Activated CD4-positive, alpha-beta T cell treated with anti-CD3 and anti-CD28 coated beads, Interleukin-2, amount 10 ng/mL, durations not matched to agents 7 days and 5 days (primary cell): ENCODE measurements at places on chromosomes 16 and 17.

DNA sequence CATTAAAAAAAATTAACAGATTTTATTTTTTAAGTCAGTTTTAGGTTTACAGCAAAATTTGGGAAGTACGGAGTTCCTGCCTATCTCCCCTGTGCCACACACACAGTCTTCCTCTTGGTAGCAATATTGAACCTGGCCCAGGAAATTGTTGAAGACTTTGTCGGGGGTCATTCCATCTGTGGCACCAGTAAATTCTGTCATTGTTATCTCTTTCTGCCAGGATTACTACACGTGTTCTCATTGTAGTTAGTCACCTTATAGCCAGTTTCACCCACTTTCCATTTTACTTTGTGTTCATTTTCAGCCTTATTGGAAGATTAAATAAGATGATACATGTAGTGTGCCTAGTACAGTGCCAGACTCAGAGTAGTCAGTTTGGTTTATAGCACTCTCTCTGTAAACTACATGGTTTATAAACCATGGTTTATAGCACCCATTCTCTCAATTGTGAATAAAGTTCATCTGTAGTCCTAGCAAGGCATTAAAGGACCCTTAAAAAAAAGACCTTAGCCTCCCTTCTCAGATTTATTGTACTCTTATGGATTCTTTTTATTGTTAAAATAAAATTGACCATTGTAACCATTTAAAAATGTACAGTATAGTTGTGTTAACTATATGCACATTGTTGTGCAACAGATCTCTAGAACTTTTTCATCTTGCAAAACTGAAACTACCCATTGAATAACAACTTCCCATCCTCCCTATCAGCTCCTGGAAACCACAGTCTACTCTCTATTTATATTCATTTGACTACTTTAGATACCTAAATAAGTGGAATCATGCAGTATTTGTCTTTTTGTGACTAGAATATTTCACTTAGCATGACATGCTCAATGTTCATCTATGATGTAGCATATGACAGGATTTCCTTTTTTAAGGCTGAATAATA is 36.1 kb downstream of the NLK start:
- no peak for DNase-seq

GRCh38 chr17:17066021-17066420 is 23.8 kb downstream of the MPRIP start:
- no peak for DNase-seq

- DNase-seq, result no peak
These were observed 41.3 kb downstream of the GAS7 start for GRCh38 chr17:10156948-10157607.

- DNase-seq, result no peak
These were observed 4.3 kb downstream of the CNP start for GRCh38 chr17:41970901-41971331.

DNA sequence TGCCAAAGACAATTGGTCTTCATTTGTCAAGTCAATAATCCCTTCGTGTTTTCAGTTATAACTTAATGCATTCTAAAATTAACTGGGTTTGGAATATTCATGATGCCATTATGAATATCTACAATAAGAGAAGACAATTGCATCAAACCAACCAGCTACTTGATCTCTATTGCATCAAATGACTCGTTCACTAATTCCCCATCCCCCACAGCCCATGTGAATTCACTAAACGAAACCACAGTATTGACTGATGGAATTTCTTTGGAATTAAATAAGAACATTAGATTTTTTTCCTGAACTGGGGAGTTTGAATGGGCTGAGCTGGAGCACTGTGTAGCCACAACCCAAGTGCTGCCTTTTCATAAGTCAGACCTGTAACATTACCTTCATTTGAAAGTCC is 65.3 kb downstream of the HS3ST3B1 start:
- DNase-seq, result no peak

- DNase-seq, result no peak
These were observed 33.1 kb downstream of the CHCT1 start for GRCh38 chr17:60455378-60455777.

DNA sequence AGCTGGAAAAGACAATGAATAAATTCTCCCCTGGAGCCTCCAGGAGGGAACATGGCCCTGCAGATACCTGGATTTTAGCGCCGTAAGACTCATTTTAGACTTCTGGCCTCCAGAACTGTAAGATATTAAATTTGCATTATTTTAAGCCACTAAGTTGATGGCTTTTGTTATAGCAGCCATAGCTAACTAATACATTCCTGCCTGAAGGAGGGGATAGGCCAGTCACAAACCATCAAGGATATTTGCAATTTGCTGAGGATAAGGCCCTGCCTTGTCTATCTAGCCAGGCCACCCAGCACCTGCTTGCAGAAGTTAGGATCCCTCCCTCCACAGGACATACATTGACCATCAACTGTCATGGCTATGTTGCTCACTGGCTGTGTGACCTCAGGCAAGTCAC is 4.9 kb upstream of the KCNG4 start:
- no peak for DNase-seq

GRCh38 chr16:22653876-22654275 is 143.2 kb downstream of the NPIPB5 start:
- DNase-seq, result no peak

DNA sequence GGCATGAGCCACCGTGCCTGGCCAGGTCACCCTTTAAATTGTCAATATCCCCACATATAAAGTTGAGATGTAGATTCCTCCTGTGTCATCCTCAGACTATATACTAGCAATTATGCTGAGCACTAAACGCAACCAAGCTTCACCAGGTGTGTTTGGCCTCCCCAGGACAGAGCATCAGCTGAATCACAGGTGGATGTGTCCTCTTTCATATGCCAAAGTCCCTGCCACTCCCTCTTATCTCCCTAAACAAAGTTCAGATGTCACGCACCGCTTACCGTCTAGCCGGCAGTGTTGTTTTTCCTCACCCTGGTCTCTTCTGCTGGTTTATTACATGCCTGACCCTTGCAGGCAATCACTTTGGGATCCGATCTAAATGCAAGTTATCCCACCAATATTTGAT is 43.8 kb upstream of the ARHGAP44 start:
- DNase-seq, result no peak

GRCh38 chr16:66534376-66534799 is 15.5 kb downstream of the TK2 start:
- no peak for DNase-seq

GRCh38 chr17:8749616-8750015 is 5.0 kb upstream of the CCDC42 start:
- no peak for DNase-seq

GRCh38 chr16:84367297-84367680 is 1.0 kb upstream of the ATP2C2 start:
- DNase-seq, result no peak

GRCh38 chr16:46558018-46558417 is 63.2 kb downstream of the SHCBP1 start:
- no peak for DNase-seq

GRCh38 chr17:50047488-50048126 is 8.3 kb upstream of the ITGA3 start:
- no peak for DNase-seq

GRCh38 chr16:12819126-12820117 is 15.7 kb upstream of the CPPED1 start:
- peak; percentile 77 for DNase-seq

- DNase-seq, result no peak
These were observed 71.2 kb upstream of the LGALS9 start for GRCh38 chr17:27559506-27560481.

DNA sequence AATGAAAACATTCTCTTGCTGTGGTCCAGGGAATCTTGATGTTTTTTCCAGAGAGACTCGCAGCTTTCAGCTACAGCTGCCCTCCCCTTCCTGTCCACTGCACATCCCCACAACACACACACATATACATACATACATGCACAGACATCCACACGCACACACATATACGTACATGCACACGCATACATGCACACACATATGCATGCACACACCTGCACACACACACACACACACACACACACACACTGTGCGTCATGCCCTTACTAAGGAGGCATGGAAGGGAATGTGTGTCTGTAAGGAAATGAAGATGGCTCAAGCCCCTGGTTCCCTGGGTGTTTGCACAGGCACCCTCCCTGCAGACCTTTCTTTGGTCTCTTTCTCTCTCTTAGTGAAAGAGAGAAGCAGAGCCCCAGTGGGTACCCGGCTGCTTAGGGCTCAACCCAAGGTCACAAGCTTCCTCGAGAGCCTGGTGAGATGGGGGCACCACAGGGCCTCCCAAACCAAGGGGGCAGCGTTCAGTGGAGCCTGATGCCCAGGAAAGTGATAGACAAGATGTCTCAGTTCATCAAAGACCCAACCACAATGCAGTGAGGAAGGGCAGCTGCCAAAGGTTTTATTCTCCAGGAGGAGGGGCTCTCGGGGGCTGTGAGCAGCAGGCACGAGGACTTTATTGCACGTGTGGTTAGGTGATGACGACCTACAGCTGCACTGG is 33.3 kb downstream of the TNFRSF13B start:
- no peak for DNase-seq

- no peak for DNase-seq
These were observed 4.6 kb upstream of the ETV4 start for GRCh38 chr17:43550754-43551153.

DNA sequence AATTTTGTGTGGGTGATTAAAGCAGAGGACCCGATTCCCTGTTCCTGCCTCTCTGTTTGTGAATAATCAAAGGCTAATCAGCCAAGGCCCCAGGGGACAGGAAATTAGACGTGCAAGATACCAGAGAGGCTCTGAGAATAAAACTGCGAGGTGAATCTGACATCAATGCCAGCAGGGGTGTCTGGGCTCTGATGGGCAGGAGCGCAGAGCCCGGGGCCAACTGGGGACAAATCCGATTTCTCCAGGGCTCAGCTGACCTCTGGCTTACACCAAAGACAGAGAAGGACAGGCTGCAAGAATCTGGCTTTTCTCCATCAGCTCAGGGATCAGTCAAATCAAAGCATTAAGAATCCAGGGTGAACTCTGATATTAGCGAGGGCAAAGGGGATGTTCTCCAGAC is 174.3 kb downstream of the XYLT1 start:
- DNase-seq, result no peak

- no peak for DNase-seq
These were observed 435.5 kb downstream of the KCNJ2 start for GRCh38 chr17:70604854-70605253.

DNA sequence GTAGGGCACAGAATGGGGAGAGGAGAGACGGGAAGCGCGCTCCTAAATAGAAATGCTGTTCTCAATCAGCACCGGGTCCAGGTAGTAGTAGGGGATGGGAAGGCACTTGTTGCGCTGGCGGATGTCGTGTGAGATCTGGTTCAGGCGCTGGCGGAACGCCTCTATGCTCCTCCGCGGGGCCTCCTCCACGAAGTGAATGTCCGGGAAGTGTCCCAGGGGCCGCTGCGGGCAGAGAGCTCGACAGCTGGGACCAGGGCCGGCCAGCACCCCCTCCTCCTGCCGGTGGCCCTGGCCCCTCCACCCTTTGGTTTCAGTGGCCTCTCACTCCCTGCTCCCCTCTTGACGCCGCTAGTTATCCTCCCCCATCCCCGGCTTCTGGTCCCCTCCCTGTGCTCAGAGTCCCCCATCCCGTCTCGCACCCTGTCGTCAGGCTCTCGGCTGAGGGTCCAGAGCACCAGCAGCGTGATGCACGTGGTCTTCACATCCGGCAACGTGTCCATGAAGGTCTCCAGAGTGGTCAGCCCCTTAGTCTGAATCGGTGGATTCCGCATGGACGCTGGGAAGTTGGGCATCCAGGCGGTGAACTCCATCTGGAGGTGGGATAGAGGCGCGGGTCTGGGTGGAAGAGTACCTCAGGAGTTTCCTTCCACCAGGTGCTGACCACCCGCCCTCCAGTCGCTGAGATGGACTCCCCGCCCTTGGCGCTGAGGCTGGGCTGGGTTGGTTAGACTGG is 14.6 kb downstream of the ALOX12B start:
- peak; percentile 29 for DNase-seq

DNA sequence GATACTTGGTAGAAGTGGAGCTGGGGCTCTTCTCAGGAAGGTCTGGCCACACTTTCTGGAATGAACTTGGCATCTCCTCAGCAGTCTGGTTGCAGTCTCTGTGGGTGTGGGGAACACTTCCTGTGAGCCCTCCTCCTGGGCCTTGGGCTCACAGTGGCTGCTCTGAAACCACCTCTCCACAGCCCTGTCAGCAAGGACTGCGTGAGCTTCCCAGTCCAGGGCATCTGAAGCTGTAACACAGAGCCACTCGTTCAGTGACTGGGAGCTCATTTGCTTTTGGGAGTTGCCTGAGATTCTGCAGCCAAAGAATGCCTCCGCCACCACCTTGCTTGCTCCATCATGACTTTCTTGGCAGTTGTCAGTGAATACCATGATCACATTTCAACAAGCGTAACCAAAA is 60.0 kb downstream of the CLEC16A start:
- DNase-seq, result no peak

- no peak for DNase-seq
These were observed 13.6 kb downstream of the TMEM98 start for GRCh38 chr17:32941419-32942032.

GRCh38 chr17:18356624-18357023 is 6.7 kb downstream of the SHMT1 start:
- no peak for DNase-seq

GRCh38 chr17:77444984-77445759 is 304.4 kb downstream of the SEC14L1 start:
- peak; percentile 92 for DNase-seq

DNA sequence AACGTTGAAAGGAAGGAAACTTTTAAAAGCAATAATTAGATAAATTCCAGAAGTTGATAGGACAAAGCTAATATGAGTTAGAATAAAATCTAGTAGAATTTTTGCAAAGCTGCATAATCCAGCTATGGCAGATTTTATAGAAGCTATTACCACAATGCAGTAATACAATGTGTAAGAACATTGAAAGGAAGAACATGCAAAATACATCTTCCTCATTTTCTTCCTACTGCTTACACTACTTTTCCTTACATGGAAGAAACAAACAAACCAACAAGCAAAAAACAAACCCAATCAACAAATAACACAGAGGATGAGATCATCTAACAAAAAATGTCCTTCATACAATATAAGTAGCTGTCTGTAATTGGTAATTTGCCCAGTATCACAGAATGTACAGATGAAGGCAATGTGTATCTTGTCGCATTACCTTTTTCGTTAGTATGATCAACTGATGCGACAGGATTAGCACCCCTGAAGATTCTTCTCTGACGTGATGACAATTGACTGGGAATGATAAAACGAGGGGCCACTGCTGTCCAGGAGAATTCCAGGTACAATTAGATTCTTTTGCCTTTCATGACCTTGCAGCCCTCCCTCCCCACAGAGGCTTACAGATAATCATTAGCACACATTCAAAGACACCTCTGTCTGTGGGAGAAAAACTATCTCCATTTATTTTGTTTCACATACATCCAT is 21.2 kb upstream of the LRRC37A start:
- no peak for DNase-seq

DNA sequence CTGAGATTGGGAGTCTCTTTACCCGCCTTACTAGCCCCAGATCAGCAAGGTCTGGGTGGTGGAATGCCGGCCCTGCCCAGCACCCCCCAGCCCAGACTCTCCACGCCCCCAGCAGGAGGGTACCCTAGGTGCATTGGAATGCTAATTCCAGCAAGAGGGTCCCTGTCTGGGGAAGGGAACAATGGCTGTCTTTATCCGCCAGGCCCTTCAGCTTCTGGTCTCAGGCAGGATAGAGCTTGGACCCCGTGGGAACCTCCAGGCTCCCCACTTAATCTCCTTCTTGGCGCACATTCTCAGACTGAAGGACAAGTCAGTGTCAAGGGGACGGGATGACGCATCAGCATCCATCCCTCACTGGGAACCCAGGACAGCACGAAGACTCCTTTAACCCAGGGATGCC is 85.1 kb downstream of the LITAF start:
- no peak for DNase-seq
